ENCODE measurements at places on chromosomes 7 and 10.

DNA sequence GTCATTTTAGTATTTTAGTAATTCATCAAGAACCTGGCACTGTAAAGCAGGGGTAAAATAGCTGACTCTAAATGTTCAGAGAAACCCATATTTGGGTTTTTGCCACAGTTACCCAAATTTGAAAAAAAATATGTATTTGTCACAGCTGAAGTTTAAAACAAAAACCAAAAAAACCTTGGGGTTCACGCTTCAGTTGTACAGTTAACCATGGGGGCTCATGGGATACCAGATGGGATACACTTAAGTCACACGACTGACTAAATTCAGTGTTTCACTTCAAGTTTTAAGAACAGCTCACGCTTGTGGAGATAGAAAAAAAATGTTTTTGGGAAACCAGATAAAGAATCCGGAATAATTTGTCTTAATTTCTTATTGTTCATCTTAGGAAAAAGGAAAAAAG, 2.1 kb downstream of the ARL3 start:
- DNase-seq, result no peak

DNA sequence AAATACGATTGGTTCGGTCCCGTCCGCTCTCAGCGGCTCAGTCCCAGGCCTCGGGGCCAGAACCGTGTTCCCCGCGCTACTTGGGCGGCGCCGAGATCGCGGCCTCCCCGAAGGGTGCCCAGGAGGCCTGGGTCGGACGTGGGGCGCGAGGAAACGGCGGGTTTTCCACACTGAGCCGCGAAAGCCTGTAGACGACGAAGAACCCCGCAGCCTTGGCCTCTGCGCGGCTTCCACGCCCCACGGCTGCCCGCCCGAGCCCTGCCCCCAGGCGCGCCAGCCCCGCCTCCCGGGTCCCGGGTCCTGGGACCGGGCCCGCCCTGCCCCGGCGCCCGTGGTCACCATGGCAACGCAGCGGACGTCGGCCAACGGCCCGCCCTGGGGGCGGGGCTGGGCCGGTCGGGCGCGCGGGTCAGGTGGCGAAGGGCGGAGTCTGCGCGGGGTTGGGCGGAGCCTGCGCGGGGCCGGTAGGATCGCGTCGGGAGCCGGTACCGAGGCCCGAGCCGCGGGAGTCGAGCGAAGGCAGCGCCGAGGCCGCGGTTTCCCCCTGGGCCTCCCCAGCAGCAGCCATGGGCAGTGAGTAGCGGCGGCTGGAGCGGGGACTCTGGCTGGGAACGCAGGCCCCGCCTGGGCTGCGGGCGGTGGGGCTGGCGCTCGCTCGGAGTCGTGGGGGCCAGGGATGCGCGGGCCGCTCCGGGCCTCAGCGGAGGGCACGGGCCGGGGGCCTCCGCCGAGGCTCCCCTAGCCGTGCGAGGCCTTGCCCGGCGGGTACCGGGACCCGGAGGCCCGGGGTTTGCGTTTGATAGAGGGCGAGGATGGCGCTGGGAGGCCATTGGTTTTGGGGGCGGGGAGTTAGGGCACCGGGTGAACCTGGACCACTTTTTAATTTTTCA, at the start of gene SEC61A2:
SEC61A2 (plus strand) TSS at position 456 of the 890 bp plus-strand sequence; CDS start at position 567, 111 bp downstream.
- DNase-seq, result peak; percentile 90

DNA sequence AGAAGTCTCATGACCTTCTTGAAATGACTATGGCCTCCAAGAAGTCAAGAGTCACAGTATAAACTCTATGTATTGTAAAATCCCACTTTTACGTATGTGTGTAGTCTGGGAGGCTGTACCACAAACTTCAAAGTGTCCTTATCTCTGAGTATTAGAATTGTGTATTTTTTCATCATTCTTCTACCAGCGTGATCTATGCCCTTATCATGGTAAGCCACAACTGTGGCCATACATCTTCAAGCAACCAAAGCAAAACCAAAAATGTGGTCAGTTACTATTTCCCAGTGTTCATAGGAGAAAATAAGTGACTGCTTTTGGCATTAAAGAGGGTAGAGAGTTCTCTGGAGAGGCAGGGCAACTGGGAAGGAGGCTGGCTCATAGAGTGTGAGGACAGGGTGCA, 42.8 kb downstream of the SPOCK2 start:
- no peak for DNase-seq

DNA sequence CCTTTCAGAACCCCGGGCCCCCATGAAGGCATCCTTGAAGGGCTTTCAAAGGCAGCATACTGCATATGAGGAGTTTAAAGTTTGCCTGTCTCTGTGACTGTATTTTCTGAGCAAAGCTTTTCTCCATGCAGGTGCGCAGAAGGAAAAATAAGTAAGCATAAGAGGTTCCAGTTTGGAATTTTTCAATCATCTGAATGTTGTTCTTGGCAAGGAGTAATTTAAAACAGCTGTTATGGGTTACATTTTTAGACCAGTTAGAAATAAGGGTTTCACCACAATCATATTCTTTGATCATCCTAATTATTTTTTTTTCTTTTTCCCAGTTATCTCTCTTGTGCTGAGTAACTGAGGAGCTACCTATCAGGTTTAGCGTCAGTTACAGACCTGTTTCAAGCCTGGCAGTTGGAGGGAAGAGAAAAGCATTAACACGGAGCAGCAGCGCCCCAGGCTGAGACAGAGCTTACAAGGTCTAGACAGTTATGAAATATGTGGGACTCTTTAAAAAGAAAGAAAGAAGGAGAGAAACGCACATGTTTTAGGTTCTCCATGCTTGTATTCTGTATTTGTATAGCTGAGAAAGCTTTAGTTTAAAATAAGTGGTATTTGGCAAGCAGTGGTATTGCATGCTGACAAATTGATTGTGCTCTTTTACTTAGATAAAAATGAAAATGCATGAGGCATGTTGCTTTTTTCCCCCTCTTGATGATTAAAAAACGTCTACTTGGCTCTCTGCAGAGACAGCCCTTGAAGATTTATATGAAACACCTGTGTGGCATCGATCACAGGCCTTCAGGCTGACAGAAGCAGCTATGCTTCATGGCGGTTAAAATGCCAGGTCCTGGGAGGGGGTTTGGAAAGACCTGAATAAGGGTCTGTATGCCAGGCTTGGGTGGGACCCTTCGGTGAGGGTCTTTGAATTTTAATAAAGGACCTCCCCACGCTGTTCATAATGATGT, 157.6 kb downstream of the GRK5 start:
- DNase-seq, result no peak

- no peak for DNase-seq
Observed at GRCh38 chr10:24556750-24557742, 166.6 kb downstream of the ARHGAP21 start.

DNA sequence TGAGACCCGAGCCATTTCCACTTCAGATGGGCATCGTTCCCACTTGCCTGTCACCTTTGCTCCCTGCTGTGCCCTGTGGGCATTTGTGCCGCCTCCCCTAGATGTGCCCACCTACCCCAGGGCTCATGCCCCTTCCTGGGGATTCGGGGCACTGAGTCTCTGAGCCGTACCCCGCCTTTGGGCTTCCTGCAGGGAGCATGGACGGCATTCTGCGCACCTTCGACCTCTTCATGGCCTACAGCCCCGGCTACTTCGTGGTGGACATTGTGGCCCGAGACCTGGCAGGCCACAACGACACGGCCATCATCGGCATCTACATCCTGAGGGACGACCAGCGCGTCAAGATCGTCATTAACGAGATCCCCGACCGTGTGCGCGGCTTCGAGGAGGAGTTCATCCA, 36.3 kb upstream of the VSIR start:
- DNase-seq, result no peak

GRCh38 chr10:43944381-43945093, 295.9 kb upstream of the ZNF32 start:
- no peak for DNase-seq

GRCh38 chr10:15314482-15315045, 56.5 kb downstream of the FAM171A1 start:
- no peak for DNase-seq

DNA sequence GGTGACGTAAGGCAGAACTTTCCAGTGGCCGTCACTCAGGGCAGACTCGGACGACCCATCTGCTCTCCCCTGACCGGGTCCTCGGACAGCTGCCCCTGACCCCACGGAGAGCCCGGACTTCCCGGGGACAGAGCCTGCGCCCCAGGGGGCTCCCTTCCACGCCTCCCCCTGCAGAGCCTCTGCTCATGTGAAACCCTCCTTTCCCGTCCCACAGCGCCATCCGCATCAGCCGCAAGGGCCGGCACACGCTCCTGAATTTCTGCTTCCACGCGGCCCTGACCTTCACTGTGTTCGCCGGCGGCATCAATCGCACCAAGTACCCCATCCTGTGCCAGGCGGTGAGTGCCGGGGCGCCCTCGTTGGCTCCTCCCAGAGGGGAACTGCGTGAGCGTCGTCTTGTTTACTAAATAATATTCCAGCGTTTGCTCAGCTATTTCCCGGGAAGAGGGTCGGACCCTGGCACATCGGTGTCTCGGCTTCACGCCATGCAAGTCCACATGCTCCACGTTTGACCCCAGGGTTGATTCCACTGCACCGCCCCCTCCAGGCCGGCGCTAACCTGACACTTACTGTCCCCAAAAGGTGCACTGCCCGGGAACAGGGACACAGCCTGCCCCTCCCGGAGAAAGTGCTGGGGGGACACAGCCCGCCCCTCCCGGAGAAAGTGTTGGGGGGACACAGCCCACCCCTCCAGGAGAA, 10.9 kb downstream of the ADGRA1 start:
- no peak for DNase-seq

DNA sequence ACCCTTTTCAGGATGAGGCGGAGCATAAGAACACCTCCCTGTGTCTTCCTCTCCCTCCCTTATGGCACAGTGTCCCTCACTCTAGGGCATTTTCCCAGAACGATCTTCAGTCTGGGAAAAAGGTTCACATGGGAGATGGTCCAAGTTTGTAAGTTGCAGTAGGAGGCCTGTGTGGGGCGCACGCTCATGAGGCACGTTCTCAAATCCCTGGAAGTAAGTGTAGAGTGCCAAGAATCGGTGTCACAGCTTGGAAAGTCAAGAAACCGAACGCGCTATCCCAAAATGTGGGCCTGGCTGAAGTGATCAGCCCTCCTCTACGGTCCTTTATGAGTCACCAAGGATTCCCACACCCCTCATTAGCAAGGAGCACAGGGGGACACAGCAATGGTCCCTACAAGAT, 23.9 kb upstream of the SMARCD3 start:
- no peak for DNase-seq

DNA sequence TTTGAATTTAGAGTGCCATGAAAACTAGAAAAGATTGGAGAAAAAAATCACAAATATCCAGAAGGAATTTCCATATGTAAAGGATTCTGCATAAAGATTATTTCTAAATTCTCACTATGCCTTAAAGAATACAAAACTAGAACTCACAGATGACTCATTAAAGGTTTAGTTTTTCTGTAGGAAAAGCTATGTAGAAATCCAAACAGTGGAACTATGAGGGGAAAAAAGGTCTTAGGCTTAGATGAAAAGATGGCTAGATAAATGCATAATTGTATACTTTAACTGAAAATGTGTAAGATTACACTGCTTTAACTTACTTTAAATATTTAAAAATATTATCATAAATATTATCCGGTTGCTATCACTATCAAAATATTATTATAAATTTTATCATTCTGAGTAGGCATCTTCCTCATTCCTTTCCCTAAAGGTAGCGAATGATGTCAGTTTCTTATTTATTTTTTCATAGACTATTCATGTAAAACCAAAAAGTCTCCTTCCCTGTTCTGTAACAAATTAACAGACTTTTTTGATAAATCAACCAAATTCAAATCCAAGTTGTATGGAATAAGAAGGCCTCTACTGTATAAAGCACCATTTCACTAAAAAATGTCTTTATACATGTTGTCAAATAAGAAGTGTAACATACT, 69.1 kb upstream of the COMTD1 start:
- DNase-seq, result no peak

DNA sequence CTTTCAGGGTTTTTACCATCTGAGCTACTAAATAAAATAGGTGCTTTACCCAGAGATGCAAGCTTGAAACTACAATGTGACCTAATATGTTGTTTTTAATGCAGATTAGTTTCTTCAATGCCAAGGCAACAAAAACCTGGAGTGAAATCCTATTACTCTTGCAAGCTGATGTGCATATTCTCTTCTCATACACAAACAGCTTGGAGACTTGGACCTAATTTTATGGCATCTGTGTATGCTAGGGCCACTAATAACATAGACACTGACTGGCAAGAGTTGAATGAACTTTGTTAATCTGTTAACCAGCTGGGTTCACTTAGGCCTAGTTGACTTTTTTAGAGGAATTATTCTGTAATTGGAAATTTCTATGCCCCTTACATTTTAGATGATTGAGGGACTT, 23.4 kb upstream of the SMIM30 start:
- DNase-seq, result no peak

DNA sequence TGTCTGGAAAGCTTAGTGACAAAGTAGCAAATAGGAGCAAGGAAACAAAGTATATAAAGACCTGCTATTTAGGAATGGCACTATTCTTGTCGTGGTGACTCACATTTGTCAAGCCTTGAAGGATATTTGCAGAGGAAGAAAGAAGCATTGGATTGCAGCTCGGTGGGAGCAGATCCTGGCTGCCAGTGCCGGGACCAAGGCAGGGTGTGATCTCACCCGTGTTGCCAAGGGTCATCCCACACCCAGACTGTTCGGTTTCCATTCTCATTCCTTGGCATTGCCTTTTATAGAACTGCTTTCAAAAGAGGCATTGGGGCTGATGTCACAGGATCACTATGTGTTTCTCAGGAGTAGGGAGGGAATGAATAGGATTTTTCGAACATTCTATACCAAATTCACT, 176.2 kb downstream of the GALNT17 start:
- no peak for DNase-seq

DNA sequence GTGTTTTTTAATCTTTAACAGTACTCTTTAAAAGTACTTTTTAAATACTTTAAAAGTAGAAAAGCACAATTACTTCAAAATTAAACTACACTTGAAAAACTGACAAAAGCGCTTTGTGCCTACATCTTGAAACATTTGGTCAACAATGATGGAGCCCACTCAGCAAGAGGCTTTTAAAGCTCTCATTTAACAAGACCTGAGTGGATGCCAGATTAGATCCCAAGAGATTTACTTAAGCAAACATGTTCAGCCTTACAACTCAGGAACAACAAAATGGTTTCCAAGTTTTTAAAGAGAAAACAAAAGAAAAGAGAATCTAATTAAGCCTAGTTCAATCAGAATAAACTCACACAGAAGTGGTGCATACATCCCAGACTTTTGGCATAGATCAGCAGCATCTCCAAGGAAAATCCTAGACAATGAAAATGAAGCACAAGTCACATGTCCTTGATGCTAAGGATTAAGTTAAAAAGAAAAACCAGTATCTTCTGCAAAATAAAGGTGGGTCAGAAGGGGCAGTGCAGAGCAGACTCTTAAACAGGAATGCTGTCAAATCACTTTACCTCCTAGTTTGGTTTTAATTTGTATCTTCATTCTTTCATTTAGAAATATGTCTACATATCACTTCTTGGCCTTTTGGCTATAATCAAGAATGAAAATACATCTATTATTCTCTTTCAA, 26.2 kb downstream of the HIBADH start:
- no peak for DNase-seq

DNA sequence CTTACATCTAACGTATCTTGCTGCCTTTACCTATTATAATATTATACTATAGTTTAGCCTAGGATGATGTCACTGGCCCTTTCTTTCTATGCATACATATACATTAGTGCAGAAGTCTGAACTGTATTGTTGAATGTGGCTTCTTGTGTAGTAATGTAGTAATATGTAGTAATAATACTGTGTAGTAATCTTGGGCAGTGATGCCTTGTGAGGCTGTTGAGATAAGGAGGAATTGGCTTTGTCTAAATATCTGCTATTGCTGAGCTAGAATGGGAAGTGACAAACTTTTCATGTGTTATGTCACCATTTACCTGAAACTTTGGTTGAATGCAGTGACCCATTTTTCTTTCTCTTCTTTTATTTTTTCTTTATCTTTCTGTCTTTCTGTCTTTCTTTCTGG, 11.0 kb downstream of the GLCCI1 start:
- DNase-seq, result no peak

- DNase-seq, result no peak
Observed at GRCh38 chr10:3961082-3961481, 176.1 kb upstream of the KLF6 start.

Data from nucleus accumbens (tissue), 56 donors.